Urinary bladder (tissue), 4 donors: ENCODE measurements at places on chromosomes 13 and 19. TPM values are rescaled to one million over a fixed set of nuclear protein-coding genes. Genes with fewer than 3 reads are reported as not detected.

Gene ZNF91
- 223 TPM for total RNA-seq

GRCh38 chr19:30225676-30226463, 146.3 kb upstream of the ZNF536 start:
- DNase-seq, result no peak

DNA sequence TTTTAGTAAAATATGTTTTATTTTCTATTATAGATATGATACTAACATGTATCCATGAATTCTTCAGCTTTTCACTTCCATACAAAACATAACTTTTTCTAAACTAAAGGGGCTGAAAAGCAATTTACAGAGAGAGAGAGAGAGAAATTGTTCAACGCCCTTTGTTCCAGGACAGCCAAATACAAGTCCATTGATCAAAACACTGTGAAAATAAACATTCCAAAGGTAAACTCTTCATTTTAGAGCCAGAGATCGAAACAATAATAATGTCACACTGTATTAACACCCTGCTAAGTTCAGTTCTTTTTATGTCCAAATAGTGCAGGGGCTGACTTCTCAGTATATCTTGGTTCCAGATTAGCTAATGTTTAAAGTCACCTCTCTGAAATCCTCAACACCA, 516.2 kb upstream of the ATXN8OS start:
- DNase-seq, result no peak

- no peak for DNase-seq
Measured at GRCh38 chr13:110683203-110683883, 22.6 kb downstream of the CARS2 start.

- no peak for DNase-seq
Measured at GRCh38 chr13:79191501-79191900, 214.6 kb downstream of the RBM26 start.

DNA sequence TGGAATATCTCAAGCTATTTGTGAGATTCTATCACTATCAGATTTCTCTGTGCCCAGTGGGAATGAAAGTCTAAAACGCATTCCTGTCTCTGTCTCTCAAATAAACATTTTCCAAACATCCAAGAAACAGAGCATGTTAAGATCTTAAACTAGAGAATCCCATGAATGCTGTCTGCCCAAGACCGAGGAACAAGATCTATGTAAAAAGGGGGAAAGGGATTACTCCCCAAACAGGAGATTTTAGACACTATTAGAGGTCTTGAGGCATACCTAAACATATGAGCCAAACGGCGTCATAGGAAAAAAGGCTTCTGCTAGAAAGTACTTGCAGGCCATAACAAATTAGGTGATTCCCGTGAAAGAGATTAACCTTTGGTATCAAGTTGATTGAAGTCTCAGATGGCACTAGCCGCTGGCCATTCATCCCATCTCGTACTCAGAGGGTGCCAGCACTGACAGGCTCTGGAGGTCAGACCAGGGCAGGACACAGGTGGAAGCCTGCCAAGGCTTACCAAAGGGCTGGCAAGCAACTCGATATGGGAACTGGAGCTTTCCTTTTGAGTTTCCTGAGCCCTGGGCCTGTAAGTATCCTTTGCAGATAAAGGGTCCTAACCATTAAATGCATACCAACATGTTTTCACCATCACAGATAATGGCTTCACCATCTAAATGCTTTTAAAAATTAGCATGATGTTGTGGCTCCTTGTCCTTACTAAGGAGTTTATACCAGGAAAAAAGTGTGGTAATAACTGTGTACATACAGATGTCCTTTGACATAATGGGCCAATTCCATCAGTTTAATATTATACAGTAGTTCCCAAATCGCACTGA, 225.2 kb downstream of the FOXO1 start:
- no peak for DNase-seq

Gene RHPN2
- 3.5 TPM for total RNA-seq

- no peak for DNase-seq
Measured at GRCh38 chr13:66462187-66462586, 767.9 kb downstream of the PCDH9 start.

Gene PNPLA6
- total RNA-seq, result 25.2 TPM

Gene ZNF304
- total RNA-seq, result 17.9 TPM

DNA sequence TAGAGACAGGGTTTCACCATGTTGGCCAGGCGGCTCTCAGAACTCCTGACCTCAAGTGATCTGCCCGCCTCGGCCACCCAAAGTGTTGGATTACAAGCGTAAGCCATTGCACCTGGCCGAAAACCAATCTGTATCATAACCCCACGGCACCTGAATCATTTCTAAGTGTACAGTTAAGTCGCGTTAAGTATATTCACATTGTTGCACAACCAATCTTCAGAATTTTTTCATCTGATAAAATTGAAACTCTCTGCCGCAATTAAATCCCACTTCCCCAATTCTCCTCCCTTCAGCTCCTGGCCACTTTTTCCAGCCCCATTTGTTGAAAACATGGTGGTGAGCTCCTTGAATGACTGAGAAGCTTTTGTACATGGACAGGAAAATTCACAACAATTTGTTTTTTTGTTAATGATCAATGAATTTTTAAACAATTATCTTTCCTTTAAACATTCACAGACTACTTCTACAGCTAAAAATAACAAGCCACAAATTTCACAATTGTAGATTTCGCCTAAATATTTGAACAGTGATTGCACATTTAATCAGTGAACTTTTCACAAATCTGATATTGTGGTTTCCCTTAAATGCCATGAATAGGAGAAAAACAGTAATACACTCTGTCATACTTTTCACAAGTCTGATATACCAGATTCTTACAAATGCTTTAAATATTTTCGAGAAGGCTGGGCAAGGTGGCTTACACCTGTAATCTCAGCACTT, 13.8 kb downstream of the FGF21 start:
- no peak for DNase-seq

- DNase-seq, result no peak
Measured at GRCh38 chr19:19742773-19743172, 9.9 kb upstream of the ZNF14 start.

GRCh38 chr13:92255526-92255925, 857.1 kb downstream of the GPC5 start:
- peak; percentile 21 for DNase-seq

- peak; percentile 35 for DNase-seq
Measured at GRCh38 chr13:50513300-50513877, 330.1 kb downstream of the DLEU7 start.

DNA sequence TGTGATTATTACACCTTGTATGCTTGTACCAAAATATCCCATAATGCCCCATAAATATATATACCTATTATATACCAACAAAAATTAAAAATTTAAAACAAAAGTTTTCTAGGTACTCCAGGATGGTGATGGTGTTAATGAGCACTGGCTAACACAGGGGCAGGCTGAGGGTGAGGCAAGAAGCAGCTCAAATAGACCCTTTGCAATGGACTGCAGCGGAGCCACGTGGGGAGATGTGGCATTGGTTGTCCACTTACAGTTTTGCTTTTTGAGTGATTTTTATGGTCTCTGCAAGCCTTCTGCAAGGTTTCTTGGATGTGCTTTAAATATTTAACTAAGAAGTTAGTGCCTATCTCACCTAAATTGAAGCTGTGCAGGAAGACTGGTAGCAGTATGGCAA, 132.9 kb downstream of the RAP2A start:
- DNase-seq, result no peak

DNA sequence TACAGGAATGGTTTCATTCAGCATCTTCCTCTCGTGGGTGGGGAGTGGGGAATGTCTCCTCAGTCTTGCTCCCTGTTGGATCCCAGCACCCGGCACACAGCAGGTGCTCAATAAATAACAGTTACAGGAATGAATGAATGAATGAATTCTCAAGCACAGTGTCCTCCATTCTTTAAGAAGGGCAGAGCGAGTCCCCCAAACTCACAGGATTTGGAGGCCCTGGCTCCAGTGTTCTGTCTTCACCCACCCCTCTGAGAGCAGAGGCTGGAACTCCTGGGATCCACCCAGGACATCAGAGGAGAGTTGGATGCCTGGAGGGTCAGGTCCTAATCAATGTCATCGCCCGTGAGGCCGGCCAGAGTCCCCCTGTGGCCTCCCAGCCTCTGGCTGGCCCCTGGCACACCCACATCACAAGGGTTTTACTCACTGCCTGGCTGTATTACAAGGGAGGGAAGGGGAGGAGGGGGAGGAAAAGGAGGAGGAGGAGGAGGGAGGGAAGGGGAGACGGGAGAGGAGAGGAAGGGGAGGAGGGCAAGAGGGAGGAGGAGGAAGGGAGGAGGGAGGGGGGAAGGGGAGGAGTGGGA, 8.7 kb upstream of the CREB3L3 start:
- DNase-seq, result no peak

Gene CGB8
- not detected for total RNA-seq

- DNase-seq, result no peak
Measured at GRCh38 chr19:38072776-38073750, 151.0 kb downstream of the DPF1 start.

Gene DLEU7
- 0.11 TPM for total RNA-seq

Gene ZNF835
- total RNA-seq, result 4.3 TPM

DNA sequence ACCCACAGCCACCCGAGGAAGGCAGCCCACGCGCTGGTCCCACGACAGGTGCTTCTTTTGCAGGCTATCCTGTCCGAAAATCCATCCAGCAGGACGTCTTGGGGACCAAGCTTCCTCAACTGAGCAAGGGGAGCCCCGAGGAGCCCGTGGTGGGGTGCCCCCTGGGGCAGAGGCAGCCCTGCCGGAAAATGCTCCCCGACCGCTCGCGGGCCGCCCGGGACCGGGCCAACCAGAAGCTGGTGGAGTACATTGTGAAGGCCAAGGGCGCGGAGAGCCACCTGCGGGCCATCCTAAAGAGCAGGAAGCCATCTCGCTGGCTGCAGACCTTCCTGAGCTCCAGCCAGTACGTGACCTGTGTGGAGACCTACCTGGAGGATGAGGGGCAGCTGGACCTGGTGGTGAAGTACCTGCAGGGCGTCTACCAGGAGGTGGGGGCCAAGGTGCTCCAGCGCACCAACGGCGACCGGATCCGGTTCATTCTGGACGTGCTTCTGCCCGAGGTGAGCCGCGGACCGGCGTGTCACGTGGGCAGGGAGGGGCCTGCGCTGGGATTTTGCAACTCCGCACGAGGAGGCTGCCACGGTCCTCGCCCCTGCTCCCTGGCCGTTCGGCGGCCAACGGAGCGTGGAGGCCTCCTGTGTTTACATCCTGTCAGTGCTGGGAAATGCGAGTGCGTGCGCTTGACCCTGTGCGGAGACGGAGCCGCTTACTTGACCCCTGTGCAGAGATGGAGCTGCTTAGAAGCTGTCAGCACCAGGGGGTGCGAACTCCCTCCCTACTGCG, 12.9 kb upstream of the NDUFS7 start:
- DNase-seq, result no peak

DNA sequence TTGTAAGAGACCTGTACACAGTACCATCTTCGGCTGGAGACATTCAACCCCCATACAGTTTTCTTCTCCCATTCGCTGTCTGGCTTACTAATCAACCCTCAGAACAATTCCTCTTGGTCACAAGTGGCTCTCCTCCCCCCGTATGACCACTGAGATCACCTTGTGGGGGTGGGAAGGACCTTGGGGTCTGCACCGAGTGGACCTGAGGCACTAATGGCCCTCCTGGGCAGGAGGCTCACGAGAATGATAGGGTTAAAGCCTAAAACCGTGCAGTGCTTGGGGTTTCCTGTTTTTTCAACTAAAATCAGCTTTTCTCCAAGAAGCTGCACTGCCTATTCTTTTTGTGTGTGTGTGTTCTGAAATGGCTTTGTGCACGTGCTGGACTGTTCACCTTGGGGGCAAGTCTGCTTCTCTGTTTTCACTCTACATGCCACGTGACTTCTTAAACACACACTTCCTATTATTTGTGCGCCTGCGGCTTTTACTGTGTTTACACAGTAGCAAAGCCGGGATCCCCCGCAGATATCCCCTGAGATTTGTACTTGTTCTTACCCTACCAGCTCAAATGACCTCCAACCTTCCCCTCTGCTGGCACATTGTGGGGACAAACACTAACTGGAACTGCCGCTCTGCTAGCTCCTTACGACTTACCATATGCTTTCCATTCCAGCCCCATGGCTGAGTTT, 12.3 kb downstream of the RBM26 start:
- DNase-seq, result no peak

- DNase-seq, result no peak
Measured at GRCh38 chr13:38180670-38181069, 169.0 kb upstream of the UFM1 start.

- DNase-seq, result no peak
Measured at GRCh38 chr13:24540236-24541126, 27.9 kb upstream of the PARP4 start.

DNA sequence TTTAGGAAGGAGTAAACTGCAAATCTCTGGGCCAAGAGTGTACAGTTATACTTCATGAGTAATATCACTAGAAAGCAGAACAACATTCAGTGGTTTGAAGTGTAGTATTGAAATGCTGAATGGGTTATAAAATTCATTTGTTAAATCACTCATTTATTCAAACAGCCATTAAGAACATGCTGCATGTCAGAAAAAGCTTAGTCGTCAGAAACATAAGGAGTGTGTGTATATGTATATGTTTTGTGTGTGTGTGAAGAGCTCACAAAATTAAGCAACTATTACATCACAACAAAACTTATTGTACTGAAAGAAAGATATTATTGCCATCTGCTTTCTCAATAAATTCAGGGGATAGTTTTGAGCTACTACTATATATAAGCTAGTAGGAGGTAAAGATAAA, 165.4 kb upstream of the PCDH9 start:
- DNase-seq, result no peak

- DNase-seq, result no peak
Measured at GRCh38 chr13:52832313-52832712, 16.1 kb downstream of the PCDH8 start.

DNA sequence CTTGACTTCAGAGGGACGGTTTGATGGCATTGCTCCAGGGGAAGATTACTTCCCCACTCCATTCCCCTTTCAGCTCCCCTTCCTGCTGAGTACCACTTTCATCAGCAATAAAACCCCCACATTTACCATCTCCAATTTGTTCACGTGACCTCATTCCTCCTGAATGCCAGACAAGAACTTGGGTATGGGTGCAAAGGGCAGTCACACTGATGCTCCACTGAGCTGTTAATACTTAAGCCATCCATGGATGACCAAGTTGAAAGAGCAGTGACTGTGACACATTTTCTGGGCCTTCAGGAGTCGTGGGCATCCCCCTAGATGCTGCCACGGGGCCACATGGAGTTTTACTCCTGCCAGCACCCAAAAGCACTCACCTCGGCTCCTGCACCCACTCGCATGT, 93.1 kb downstream of the STOML3 start:
- DNase-seq, result no peak

DNA sequence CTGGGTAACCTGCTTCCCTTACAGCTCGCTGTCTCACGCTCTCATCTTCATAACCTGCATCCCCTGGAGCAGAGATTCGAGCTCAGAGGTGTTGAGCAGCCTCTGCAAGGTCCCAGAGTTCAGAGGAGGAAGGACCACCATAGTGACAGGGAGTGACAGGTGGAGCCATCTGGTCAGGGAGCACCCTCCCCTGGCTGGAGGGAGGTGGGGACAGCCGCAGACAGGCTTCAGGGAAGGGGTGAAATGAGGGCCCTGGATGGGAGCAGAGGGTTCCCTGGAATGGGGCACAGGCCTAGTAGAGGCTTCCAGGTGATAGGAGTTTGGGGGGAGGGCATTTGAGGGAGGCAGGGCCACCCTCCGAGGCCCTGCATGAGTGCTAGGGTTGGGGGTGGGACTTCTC, 82.1 kb downstream of the ZNF429 start:
- DNase-seq, result no peak
